ENCODE measurements at places on chromosomes 11 and 22. TPM values are rescaled to one million over a fixed set of nuclear protein-coding genes. Genes with fewer than 3 reads are reported as not detected.

WT1 gene
- total RNA-seq: under 0.01 TPM

IGSF22 gene
- 0.22 TPM for total RNA-seq

SYT9 gene
- 0.20 TPM for total RNA-seq

RAPSN gene
- not detected for total RNA-seq

CAVIN3 gene
- total RNA-seq: 201 TPM

P2RY6 gene
- total RNA-seq: 0.20 TPM

RIMBP3C gene
- under 0.01 TPM for total RNA-seq

CARD18 gene
- total RNA-seq: not detected

OR10A2 gene
- total RNA-seq: not detected
